ENCODE measurements at places on chromosomes 4 and X. TPM values are rescaled to one million over a fixed set of nuclear protein-coding genes. Genes with fewer than 3 reads are reported as not detected.

Gene BEX2
- total RNA-seq, result not detected

Gene ETDA
- total RNA-seq, result not detected

Gene F9
- total RNA-seq, result not detected

Gene TRAM1L1
- total RNA-seq, result 3.3 TPM

Gene SHOX
- total RNA-seq, result not detected

Gene NIPAL1
- 0.13 TPM for total RNA-seq

Gene VCX
- total RNA-seq, result not detected

Gene SLC10A4
- not detected for total RNA-seq

Gene PPEF1
- not detected for total RNA-seq
